ENCODE measurements at places on chromosomes 16 and 17.

DNA sequence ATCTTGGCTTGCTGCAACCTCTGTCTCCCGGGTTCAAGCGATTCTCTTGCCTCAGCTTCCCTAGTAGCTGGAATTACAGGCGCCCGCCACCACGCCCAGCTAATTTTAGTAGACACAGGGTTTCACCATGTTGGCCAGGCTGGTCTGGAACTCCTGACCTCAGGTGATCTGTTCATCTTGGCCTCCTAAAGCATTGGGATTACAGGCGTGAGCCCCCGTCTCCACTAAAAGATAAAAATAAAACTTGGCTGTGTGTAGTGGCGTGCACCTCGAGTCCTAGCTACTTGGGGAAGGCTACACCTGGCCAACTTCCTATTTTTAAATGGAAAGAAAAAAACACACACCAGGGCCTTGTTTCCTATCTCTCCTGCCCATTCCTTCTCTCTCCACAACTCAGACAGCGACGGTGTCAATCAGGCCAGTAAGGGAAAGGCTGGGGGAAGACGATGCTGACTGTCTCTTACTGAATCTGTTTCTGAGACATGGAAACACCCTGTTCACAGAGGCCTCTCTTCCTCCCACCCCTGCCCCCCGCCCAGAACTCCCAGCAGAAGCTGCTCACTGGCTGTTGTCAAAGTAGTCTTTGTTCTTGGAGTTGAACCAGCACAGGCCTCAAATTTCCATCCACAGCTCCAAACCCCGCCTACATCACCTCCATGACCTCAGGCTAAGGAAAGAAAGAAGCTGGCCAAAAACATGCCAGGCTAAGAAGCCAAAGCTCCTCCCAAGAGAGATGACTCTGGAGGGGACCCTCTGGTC is 96.6 kb downstream of the NXN start:
- DNase-seq: peak; percentile 83

- no peak for DNase-seq
Observed at GRCh38 chr16:88809676-88810165, 2.0 kb downstream of the APRT start.

DNA sequence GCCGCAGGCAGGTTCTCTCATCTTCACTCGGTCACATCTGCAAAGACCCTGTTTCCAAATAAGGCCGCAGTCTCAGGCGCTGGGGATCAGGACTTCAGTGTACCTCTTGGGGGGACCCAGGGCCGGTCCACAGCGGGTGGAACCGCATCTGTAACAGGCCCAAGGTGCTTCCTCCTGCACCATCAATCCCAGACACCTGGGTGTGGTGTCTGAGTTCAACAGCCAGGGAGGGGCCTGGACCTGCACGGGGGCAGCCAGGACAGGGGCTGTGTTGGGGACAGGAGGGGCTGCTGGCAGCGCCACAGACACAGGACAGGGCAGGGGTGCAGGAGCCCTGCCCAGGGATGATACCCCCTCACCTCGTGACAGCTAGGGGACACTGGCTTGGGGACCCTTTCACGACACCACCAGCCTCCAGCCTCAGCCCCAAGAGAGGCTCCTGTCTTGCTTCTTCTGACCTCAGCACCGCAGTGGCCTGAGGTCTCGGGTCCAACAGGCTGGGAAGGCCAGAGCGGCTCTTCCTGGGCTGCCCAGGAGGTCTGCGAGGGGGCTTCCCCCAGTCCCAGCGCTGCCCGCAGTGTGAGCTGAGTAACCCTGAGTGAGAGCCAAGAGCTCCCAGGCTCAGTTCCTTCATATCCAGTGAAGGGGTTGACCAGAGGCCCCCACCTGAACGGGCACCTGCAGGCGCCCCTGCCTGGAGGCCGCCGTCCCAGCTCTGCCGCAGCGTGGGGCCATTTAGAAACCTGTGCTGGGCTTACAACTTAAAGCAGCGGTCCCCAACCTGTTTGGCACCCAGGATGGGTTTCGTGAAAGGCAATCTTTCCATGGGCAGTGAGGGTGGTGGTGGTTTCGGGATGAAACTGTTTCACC is 30.7 kb upstream of the BAHCC1 start:
- no peak for DNase-seq

GRCh38 chr17:28949185-28950016 is 1.9 kb downstream of the PHF12 start:
- DNase-seq: peak; percentile 79

GRCh38 chr16:27400751-27401620 is 988 bp upstream of the IL21R start:
- DNase-seq: peak; percentile 48

- DNase-seq: peak; percentile 48
Observed at GRCh38 chr17:49000943-49001342, 3.8 kb downstream of the IGF2BP1 start.

DNA sequence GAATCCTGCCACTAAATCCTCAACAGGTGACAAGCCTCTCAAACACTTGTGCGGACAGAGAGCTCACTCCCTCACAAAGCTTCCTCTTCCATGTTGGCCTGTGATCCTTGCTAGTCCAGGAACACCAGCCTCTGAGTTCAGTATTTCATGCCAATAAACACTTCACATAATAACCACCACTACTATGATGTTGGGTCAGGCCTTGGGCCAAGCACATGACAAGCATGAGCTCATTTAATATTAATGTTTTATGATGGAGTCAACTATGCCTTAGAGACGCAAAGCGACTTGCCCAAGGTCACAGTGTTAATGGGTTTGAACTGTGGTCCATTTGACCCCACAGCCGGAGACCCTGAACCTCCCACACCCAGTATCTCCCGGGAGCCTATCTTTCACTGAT is 129.1 kb downstream of the GAS7 start:
- DNase-seq: no peak

- peak; percentile 67 for DNase-seq
Observed at GRCh38 chr16:15642557-15643047, 352 bp downstream of the MARF1 start.

GRCh38 chr16:58196898-58197313 is 1.0 kb downstream of the CSNK2A2 start:
- no peak for DNase-seq

DNA sequence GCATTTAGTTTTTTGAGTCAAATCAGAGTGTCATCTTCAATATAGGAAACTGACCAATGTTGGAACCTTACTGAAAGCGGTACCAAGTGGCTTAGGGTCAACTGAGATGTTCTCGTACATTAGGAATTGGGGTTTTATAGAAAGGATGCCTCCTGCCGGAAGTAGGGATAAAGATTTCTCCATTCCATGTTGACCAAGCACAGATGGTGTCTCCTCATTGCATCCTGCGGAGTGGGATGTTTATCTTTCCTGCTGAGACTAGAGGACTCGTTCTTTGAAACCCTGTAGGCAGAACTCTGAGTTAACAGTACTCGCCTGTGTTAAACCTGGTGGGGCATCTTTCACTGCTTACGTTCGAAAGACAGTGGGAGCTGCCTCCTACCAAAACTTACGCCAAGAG is 1.4 kb downstream of the SHISA6 start:
- DNase-seq: no peak

DNA sequence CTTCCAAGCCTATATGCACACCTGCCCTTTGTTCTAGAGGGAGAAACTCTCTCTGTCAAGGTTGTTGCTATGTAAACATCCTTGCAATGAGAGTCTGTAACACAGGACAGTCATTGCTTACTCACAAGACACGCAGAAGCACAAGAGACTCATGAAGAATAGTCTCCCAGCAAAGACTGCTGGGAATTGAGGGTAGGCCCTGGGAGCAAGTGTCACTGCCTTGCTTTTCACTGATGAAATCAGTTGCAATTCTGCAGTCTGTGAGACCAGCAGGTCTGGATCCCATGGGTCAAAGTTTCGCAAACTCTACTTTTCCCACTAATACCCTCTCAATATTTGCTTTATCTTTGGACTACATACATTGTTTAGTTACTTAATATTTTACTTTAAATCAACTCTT is 177.4 kb downstream of the FTO start:
- peak; percentile 69 for DNase-seq

- peak; percentile 95 for DNase-seq
Observed at GRCh38 chr17:59964482-59965328, at the start of gene RNFT1. TSS of gene RNFT1 (minus strand) at chr17:59964740. CDS start at chr17:59964663, 77 bp downstream.

DNA sequence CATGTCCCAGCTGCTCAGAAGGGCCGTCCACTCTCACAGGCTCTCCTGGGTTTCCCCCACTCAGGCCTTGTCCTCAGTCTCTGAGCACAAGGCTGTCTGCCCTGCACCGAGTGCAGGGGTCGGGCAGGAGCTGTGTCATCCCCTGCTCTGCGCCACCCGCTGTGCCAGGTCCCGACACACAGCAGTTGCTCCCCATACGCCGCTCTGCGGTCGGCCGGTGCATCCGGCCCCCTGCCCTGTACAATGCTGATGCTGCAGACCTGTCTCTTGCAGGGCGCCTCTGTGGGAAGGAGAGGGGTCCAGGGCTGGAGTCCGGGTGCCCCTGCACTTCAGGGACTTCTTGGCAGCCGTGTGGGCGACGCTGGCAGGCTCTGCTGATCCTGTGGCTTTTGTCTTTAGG is 6.1 kb downstream of the TSC2 start:
- no peak for DNase-seq

GRCh38 chr16:4561596-4561995 is 5.5 kb downstream of the C16orf96 start:
- no peak for DNase-seq

- DNase-seq: no peak
Observed at GRCh38 chr16:84654238-84654637, 5.9 kb downstream of the KLHL36 start.

DNA sequence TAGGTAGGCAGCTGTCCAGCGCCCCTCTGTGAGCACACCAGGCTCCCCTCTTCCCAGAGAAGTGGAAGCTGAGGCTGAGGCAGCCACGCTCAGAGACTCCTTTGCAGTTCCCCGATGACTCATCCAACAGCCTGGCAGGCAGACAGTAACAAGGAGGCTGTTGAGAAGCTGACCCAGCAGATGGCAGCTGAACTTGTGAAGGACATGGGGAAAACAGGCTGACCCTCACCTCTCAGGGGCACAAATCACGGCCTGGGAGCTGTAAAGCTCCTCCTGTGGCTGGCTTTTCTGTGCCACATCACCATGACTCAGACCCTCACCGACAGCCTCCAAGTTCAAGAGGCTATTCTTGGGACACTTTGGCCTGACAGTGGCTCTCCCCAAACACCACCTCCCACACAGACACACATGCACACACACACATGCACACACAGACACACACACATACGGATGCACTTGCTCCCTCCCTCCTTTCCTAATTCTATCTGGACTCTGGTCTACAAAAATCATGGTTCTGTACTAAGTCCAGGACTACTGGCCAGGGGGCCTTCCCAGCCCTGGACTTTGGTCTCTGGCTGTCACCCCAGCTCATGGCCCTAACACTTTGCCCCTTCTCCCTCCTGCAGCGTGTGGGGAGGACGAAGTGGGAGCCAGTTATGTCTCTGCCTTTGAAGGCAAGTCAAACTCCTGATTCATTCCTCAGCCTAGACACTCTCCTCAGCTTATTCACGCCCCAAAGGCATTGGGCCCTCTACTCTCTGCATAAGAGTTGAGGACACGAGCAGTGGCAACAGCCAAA is 23.2 kb downstream of the MAP3K14 start:
- peak; percentile 98 for DNase-seq

GRCh38 chr16:55658898-55659420 is 3.2 kb downstream of the SLC6A2 start:
- no peak for DNase-seq

DNA sequence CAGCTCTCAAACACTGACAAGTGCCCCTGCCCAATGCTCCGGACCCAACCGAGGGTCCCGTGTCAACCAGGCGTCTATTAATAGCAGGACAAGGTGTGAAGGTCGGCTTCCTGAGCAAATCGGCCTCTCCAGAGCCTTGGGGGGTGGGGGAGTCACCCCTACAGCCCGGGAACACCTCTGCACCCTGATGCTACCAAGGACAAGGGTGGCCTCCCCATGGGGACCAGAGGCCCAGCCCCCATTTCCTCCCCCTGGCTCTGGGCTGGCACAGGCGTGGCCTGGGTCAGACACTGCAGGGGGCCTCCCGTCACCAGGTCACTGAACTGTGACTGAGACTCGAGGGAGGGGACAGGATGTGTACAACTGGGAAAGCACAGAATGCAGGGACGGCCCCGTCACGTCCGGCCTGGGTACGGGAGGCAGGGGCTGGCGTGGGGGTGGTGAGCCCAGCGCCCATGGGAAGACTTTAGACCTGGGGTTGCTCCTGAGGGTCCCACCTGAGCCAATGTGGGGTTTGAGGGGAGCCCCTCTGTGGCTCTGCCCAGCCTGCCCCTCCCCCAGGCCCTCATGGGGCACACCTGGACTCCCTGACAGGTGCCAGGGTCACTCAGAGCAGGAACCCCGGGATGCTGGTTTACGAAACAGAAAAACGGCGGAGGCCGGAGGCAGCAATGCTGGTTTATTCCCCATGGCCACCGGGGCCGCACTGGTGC is 579 bp upstream of the CYBA start:
- peak; percentile 22 for DNase-seq

DNA sequence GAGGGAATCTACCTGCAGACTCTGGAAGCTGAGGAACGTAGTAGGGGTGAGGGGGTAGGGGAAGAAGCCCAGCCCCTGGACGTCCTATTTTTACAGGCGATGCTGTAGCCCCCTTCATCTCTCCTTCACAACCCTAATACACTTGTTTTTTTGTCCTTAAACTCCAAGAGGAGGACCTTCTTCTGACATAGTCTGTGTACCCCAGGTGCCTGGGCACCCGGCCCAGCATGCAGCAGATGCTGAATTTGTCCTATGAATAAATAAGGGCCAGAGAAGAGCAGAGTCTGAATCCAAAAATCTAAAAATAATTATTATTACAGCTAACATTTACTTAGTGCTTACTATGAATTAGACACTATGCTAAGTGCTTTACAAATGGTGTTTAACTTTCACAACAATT is 5.1 kb downstream of the KIF18B start:
- no peak for DNase-seq

- peak; percentile 51 for DNase-seq
Observed at GRCh38 chr17:58303971-58304749, 23.4 kb upstream of the MPO start.

- peak; percentile 99 for DNase-seq
Observed at GRCh38 chr17:40551091-40551878, 14.0 kb downstream of the CCR7 start.

- no peak for DNase-seq
Observed at GRCh38 chr16:72228014-72228413, 56.1 kb upstream of the PMFBP1 start.
